ENCODE measurements at places on chromosomes 13 and 19. TPM values are rescaled to one million over a fixed set of nuclear protein-coding genes. Genes with fewer than 3 reads are reported as not detected.

DNA sequence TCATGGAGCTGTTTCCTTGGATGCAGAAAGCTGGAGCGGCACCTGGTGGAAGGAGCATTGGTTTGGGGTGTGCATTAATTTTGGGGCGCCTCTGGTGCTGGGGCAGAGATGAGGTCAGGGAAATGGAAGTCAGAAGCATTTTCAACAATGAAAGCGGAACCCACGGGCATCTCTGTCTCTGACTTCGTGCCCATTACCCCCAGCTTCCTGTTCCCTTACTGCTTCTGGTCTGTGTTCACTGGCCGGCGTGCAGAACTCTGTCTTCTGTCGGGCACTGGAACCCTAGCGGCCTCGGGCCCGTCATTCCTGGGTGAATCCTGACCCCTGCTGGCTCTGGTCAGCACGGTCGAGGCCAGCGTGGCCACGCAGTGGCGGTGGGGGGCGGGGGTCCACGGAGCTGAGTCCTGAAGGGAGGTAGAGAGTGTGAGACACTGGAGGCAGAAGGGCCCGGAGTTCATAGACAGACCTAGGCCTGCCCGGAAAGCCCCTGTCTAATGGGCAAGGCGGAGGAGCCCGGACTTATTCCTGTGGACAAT is 7.9 kb upstream of the LINGO3 start:
- DNase-seq: peak; percentile 89

- no peak for DNase-seq
These were observed 20.8 kb downstream of the DPF1 start for GRCh38 chr19:38203197-38203596.

DNA sequence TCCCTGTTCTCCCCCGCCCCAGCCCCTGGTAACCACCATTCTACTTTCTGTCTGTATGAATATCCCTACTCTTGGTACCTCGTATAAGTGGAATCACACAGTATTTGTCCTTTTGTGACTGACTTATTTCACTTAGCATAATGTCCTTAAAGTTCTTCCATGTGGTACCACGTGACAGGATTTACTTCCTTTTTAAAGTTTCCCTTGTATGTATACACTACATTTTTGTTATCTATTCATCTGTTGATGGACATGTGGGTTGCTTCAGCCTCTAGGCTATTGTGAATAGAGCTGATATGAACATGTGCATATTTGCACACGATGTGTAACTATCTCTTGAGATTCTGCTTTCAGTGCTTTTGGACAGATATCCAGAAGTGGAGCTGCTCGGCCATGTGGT is 59.6 kb upstream of the GJB6 start:
- no peak for DNase-seq

WTIP gene
- 52.0 TPM for polyA plus RNA-seq

- no peak for DNase-seq
These were observed 44.8 kb downstream of the FLT1 start for GRCh38 chr13:28449826-28450773.

Data from aorta (tissue), 5 donors.